ENCODE measurements at places on chromosomes 4 and X. TPM values are rescaled to one million over a fixed set of nuclear protein-coding genes. Genes with fewer than 3 reads are reported as not detected.

The MTHFD2L gene
- 19.9 TPM for total RNA-seq

The RASSF6 gene
- not detected for total RNA-seq

The DUSP9 gene
- total RNA-seq = 0.11 TPM

The PHOX2B gene
- not detected for total RNA-seq

The TTC29 gene
- total RNA-seq = 0.66 TPM

The CFAP99 gene
- total RNA-seq = not detected

The ARX gene
- not detected for total RNA-seq

The GATA1 gene
- total RNA-seq = not detected

The SERTM2 gene
- total RNA-seq = 1.9 TPM

The SERPINA7 gene
- not detected for total RNA-seq

The HSPA4L gene
- total RNA-seq = 5.4 TPM

The DNAAF6 gene
- total RNA-seq = not detected

The ELOVL6 gene
- total RNA-seq = 22.2 TPM

The TLR10 gene
- not detected for total RNA-seq

The MAGEB1 gene
- not detected for total RNA-seq

The HAND2 gene
- 22.7 TPM for total RNA-seq

The ATP2B3 gene
- under 0.01 TPM for total RNA-seq

The CRLF2 gene
- total RNA-seq = not detected

The RAB33B gene
- 11.2 TPM for total RNA-seq

The TLR7 gene
- under 0.01 TPM for total RNA-seq

The PRR27 gene
- total RNA-seq = not detected

The ESX1 gene
- not detected for total RNA-seq

The FHIP1A gene
- 1.4 TPM for total RNA-seq

The GPR78 gene
- total RNA-seq = 0.62 TPM

The FAM47A gene
- total RNA-seq = not detected

The NHSL2 gene
- total RNA-seq = 1.4 TPM

The TMEM31 gene
- not detected for total RNA-seq

The ODAM gene
- total RNA-seq = not detected

The ITM2A gene
- total RNA-seq = 0.55 TPM

The AFF2 gene
- total RNA-seq = 0.22 TPM

The PWWP3B gene
- total RNA-seq = 35.0 TPM

Data from uterine smooth muscle cell (primary cell).